Fibroblast of skin of right quadriceps (primary cell): ENCODE measurements at places on chromosomes 13 and 19.

- DNase-seq: no peak
Measured at GRCh38 chr19:56158170-56158757, 17.2 kb downstream of the ZNF444 start.

- DNase-seq: no peak
Measured at GRCh38 chr19:46915386-46915785, 54.6 kb downstream of the ARHGAP35 start.

DNA sequence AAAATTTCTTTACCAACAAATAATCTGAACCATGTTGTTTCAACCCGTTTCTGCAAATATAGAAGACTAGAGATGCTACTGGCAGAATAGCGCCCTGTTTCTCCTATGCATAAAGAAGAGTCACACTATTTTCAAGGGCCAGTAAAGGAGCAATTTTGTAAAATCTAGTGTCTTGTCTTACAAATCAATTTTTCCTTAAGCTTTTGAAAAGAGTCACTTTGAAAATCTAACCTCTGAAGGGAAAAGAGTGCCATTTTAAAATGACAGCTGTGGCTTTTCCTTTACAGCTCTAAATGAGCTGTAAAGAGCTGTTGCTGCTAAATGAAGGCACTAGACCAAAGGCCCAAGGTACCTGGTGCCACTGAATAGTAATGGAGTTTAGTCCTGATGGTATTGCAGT is 16.9 kb upstream of the GTF2F2 start:
- no peak for DNase-seq

GRCh38 chr19:944171-944567 is 18.3 kb downstream of the ARID3A start:
- DNase-seq: no peak

- DNase-seq: peak; percentile 6
Measured at GRCh38 chr13:66586489-66586888, 643.6 kb downstream of the PCDH9 start.

GRCh38 chr13:40456397-40456953 is 210.0 kb downstream of the FOXO1 start:
- no peak for DNase-seq

GRCh38 chr13:29925457-29926097 is 75.2 kb upstream of the UBL3 start:
- DNase-seq: peak; percentile 84

GRCh38 chr13:59413126-59413525 is 750.6 kb downstream of the DIAPH3 start:
- DNase-seq: no peak

DNA sequence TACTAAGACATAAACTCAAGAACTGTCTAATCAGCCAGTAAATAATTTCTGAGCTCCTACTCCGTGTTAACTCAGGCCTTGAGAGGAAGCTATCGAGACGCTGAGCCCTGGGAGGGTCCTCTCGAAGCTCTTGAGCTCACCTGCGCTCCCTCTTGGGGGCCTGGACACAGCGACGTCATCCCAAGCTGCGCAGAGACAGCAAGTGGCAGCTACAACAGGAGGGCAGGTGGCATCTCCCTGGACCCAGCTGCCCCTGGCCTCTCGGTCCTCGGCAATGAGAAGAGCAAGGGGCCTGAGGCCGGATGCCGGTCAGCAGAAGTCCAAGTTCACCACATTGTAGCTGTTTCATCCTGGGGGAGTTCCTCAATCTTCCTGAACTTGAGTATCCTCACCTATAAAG is 30.5 kb upstream of the TUBGCP3 start:
- no peak for DNase-seq

DNA sequence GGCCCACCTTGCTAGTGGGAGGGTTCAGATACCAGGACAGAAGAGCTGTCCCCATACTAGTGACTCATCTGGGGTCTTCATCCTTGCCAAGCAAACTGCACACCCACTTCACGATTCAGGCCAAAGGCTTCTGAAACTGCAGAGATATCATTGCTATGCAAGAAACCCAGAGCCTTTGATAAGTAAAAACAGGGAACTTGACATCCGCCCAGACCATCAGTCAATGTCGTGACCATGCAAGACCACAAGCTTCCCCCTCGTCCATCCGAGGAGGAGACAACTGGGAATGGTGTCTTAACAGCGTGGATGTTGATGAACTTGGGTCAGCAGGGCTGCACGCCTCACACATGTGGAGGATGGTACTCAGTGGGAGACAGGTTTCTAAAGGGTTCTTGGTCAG is 58.0 kb downstream of the ABCC4 start:
- no peak for DNase-seq
